HTR-8/SVneo (cell line): ENCODE measurements at places on chromosomes 11 and 22.

- DNase-seq = no peak
Measured at GRCh38 chr11:13762718-13763117, 94.2 kb downstream of the FAR1 start.

DNA sequence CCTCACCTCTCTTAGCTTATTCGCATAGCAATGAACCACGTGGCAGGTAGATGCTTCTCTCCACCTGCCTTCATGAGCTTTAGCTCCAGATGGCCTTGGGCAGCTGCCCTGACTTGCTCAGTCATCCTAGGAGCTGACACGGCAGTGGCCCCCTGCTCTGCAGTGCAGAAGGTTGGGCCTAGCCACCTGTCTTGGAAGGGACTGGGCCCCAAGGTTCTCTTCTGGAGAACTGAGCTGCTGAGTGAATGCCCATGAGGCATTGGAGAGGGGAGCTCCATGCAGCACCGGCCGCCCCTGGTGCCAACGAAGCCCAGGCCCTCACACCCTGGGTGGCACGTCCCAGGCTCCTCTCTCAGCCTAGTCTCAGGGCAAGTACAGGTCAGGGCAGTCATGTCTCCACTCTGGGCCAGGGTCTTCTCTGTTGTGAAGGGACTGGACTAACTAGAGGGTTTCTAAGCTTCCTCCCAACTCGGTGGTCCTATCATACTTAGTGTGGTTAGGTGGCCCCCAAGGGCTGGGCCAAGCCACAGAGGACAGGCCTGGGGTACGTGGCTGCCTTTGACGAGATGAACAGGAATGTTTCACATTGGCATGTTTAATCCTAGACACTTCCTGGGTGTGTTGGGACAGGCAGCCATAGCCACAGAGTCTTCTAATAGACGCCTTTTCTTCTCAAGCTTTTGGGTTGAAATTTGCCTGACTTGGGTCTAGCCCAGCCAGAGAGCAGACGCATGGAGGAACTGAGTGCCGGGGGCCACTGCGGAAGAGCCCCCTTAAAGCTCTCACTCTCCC is 47.9 kb downstream of the ALX4 start:
- DNase-seq = no peak

DNA sequence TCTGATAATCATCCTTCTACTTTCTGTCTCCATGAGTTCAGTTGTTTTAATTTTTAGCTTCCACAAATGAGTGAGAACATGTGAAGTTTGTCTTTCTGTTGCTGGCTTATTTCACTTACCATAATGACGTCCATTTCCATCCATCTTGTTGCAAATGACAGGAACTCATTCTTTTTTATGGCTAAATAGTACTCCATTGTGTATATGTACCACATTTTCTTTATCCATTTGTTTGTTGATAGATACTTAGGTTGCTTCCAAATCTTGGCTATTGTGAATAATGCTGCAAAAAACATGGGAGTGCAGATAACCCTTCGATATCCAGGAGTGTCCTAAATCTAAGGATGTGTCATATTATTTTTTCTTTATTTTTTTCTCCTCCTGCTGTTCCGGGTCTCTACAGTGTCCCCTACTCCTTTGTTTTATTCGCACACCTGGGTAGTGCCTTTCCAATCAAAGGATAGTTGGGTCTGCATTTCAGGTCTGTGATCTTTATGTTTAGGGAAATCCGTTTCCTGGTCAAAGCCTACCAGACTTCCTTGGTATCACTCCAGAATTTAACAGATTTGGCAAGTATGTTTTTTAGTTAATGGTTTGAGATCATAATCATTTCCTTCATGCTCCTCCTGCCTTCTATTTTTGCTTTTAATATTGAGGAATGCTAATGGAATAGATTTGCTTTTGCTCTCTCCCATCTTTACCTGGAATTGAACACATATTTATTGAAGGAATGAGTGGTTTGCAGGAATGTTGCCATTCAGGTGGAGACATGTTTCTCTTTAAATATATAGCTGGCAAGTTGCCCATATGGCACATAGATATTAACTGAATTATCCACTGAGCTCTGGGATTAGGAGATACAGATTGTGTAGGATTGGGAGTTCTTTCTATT is 53.7 kb downstream of the ARHGEF12 start:
- DNase-seq = no peak

- no peak for DNase-seq
Measured at GRCh38 chr22:25447067-25447685, 117.3 kb upstream of the GRK3 start.

- DNase-seq = no peak
Measured at GRCh38 chr11:99631618-99632017, 610.9 kb downstream of the CNTN5 start.

- DNase-seq = no peak
Measured at GRCh38 chr11:57792870-57793269, 31.3 kb downstream of the CTNND1 start.

GRCh38 chr11:71153005-71153390 is 99.4 kb downstream of the SHANK2 start:
- DNase-seq = peak; percentile 63

DNA sequence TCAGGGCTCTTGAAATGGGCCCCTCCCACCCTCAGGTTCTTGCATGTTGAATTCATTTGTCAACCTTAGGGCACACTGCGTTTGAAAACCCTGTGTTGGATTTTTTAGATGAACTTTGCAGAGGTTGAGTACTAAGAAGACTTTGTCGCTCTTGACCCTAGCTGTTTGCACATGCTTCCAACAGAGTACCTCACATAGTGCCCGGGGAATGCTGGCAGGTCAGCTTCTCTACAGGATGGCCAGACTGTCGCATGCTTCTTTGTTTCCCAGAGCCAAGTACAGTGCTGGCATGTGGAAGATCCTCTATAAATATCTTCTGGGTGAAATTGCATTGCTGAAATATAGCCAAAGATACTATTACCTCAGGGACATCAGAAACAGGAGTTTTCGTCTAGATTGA is 59.9 kb downstream of the FAT3 start:
- no peak for DNase-seq

DNA sequence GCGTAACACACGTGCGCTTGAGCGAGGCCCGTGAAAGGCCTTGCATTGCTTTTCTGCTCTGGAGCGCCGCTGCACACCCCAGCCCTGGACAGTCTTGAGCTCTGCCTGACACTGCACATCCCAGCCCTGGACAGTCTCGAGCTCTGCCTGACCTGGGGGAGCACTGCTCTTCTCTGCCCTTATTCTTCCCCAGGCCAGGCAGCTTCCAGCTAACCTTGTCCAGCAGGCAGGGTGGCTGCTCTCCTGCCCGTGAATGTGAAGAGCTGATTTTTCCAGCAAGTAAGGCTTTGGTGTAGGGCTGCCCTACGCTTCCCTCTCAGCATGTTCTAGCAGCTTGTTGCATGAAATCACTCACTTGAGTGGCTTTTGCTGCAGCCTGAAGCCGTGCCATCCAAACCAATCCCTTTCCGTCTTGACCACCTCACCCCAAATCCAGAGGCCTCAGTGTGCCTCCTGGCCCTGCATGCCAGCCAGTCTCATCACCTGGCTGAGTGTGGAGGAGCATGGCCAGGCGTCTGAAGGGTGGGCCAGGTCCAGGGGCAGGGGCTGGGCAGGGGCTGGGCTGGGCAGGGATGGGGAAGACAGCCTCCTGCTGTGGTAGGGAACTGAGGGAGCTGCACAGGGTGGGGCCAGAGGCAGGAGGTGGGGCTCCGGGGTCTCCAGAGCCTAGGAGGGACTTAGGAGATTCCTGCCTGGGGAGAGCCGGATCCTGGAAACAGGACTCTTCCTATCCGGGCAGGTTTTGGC is 89.5 kb upstream of the B3GAT1 start:
- no peak for DNase-seq

DNA sequence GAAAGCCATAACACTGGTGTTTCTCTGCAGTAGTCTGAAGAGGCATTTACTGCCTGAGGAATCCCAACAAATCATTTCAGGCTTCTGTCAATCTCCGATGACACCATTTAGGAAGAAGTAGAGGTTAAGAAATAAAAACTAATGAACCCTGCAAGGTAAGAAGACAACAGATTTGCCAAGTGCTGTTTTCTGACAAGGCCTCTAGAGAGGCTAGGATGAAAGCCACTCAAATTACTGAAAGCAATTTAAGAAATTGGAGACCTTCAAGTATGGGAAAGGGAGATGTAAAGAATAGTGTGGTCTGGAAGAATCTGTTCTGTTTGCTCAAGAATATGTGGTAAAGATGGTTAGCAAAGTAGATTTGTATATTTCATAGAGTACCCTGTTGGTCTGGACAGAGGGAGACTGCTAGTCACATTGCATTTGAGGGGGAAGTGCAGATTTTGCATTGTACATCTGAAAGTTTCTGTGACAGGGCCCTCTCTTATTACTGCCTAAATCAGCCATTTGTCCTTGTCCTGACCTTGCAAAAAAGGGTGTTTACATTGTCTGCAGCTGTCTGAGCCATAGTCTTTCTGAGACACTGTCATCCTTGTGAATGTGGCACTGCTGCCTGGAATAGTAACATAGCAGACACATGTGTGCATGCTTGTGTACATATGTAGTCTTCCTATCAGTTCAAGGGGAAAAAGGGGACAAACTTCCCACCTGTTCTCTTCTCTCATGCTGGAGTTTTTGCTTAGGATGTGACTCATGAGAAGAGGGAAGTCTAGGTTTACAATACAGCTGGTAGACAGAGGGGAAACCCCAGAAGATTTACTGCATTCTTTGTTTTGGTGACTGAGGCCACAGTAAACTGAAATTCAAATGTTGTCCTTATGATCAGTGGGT is 640.2 kb upstream of the KIRREL3 start:
- no peak for DNase-seq

- no peak for DNase-seq
Measured at GRCh38 chr11:83502041-83502440, 215.9 kb upstream of the CCDC90B start.

GRCh38 chr11:70483077-70483861 is 84.9 kb downstream of the CTTN start:
- DNase-seq = peak; percentile 69

DNA sequence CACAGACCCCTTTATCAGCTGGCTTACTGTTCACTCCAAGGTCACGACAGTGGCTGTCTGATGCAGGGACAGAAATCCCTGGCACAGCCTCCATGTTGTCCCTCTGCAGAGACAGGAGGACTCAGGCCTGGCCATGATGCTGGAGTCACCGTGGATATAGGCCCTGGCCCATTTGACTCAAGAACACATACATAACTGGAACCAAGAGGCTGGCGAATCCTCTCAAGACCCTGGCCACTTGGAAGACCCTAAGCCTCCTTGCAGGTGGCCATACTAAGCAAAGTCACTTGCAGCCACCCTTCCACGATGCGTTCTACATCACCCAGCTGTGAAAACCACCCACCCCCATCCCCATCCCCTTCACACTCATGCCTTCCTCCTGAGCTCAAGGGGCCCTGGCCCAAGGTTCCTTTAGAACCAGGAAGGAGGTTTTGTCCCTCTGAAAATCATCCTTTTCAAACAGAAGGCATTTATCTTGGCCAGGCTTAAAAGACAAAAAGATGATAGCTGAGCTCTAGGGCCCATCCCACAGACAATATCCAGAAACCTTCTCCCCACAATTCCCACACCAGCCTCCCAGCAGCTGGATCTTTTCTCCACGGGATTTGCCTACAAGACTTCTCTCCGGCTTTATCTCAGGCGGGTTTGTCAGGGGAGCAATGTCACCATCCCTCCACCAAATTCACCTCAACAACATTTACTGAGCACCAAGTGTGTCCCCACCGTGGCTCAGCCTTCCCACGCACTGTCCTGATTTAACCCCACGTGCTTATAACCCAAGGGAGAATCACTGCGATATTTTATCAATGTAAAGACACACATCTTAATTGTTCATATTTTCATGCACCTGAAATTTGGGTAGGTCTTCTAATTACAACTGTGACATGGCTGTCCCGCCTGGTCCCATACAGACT is 123.4 kb upstream of the SERPIND1 start:
- no peak for DNase-seq

DNA sequence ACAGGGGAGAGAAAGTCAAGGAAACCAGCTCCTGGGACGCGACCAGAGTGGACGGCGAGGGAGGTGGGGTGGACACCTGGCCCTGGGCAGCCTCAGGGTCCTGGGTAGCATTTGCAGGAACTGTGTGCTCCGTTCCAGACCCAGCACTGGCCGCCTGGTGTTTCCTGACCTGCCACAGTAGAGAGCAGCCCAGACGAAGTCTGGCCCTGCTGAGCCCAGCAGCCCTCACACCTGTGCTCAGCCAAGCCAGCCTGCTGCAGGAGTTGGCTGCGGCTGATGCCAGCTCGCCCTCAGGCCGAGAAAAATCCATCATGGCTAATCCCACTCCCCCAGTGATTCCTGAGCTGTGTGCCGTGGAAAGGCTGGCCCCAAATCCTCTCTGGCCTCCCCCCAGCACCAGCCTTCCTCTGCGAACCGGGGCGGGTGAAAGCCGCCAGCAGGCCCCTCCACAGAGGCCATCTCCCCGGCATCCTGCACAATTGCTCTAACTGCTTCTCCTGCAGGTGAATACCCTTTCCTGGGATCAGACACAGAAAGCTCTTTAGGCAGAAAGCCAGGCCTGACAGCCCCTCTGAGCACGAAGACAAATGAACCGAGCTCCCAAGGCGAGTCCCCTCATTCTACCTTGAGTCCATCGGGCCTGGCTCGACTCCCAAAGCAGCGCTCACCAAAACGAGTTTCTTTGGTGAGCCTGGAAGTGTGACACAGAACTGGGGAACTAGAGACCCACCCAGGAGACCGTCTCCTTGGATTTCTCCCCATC is 88.6 kb downstream of the RTL6 start:
- no peak for DNase-seq

DNA sequence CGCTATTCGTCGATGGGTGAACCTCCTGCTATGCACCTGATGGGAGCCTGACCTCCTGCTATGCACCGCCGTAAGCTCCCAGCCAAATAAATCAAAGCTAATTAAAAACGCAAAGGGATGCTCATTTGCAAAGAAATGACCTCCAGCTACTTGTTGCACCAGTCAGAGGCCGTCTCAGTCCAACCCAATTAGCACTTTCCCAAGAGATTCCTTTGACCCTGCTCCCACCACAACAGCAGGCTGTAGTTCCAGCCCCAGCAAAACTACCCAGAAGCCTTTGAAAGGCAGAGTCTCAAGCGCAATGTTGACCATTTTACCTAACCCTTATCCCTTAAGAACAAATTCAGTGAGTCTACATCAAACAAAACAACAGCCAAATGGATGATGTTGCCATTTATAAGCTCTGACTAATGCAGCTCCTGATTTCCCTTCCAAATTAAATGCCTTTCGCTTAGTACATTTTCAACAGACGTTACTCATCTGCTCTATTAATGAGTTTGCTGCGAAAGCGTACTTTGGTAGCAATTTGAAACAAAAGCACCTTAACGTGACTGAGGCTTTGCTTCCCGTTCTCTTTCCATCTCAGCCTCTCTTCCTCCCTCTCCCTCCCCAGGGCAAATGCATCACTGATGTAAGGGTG is 17.2 kb upstream of the BSX start:
- DNase-seq = no peak

DNA sequence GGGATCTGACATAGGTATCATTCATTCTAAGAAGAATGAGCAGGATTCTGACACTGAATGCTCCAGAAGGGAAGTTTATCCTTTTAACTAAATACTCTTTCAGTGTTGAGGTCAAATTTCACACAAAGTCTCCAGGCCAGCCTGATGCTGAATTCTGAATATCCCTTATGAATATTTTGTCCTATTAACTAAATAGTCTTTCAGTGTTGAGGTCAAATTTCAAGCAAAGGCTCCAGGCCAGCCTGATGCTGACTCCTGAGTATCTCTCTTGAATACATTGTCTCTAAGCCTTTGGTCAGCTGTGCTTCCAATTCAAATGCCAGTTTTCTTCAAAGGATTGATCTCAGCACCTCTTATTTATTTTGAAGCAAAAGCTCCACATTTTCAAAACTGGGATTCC is 676.8 kb downstream of the NTM start:
- no peak for DNase-seq
